ENCODE measurements at places on chromosomes 7 and 10.

DNA sequence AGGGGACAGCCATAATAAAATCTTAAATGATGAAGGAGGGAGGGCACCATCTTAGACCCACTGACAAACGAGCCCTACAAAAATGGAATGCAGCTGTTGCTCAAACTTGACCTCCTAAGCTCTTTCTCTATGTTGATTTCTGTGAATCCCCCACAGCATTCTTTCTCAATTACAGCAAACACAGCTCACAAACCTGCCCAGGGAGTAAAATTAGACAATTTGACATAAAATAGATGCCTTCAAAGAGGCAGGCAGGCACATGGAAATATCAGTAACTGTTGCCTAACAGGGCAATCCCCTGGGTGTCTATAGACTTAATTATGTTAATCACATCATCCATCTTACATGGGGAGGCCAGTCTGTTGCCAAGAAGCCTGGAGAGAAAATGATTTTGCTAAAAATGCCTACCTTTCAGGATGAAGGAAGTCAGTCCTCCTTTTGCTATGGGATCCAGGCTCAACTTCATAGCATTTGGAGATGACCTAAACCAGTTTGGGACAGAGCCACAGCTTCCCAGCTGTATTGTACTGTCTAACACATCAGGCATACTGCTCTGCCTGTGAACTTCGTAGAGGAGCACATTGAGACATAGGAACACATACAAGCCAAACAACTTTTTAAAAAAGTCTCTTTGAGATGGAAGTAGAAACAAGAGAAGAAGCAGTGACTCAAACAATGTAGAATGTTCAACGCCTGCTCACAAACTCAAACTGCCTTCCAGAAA lies 1177.4 kb downstream of the SORCS1 start:
- no peak for DNase-seq

DNA sequence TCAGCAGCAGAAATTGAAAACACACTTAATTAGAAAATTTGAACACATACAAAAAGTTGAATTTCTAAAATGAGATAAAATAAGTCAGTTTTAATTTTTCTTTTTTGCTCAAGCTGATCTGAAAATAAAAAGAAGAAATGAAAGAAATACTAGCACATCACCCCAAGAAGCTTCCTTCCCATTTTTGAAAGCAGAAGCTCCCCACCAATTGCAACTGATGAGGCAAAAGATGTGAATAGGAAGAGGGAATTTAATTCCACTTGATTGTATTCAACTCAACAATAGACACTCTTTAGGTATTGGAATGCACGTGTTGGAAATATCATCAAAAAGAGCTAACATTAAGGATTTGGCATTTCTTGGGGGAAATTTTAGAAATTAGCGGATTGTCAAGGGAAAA lies 175.8 kb downstream of the TRIL start:
- DNase-seq, result no peak

DNA sequence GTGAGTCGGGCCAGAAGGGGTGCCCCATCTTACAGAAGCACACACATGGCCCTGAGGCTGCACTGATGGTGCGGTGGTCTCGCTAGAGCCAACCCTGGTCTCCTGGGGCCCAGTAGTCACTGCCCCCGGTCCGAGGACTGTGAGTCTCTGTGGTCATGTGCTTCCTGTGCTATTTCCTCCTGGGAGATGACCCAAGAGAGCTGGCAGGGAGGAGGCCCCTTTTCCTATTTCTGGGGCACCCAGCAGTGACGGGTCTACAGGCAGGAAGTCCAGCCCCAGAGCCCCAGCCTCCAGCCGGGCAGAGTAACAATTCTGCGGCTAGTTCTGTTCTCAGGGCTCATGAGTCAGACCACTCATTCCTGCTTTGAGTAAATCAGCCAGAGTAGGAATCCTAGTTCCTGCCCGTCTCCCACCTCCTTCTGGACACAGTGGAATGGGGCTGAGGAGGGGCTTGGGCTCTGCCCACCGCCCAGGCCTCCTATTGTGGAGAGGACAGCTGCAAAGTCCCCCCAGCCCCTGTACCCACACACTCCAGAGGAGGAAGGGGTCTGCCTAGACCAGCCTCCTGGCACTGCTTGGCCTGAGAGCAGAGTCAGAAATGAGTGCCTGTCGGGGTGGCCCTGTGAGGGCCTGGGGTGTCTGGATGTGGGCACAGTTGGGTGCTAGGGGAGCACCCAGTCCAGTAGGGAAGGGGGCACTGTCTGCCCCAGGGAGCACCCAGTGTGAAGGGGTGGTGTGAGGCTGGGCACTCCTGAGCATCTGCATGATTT lies 80.5 kb upstream of the PPIF start:
- no peak for DNase-seq

- no peak for DNase-seq
These were observed 375.2 kb downstream of the RPS24 start for GRCh38 chr10:78408671-78409472.

- no peak for DNase-seq
These were observed 77.9 kb upstream of the CAMK2B start for GRCh38 chr7:44403176-44403759.

GRCh38 chr10:86388119-86388704 lies 21.6 kb upstream of the GRID1 start:
- DNase-seq, result no peak

GRCh38 chr10:24947304-24948097 lies 4.9 kb downstream of the PRTFDC1 start:
- no peak for DNase-seq

GRCh38 chr7:26673271-26673670 lies 191.1 kb downstream of the SKAP2 start:
- no peak for DNase-seq

All from K562 (cell line).